SJSA1 (cell line): ENCODE measurements at places on chromosomes 1 and 21.

- peak; percentile 36 for DNase-seq
Measured at GRCh38 chr1:101181930-101182329, 54.9 kb upstream of the S1PR1 start.

DNA sequence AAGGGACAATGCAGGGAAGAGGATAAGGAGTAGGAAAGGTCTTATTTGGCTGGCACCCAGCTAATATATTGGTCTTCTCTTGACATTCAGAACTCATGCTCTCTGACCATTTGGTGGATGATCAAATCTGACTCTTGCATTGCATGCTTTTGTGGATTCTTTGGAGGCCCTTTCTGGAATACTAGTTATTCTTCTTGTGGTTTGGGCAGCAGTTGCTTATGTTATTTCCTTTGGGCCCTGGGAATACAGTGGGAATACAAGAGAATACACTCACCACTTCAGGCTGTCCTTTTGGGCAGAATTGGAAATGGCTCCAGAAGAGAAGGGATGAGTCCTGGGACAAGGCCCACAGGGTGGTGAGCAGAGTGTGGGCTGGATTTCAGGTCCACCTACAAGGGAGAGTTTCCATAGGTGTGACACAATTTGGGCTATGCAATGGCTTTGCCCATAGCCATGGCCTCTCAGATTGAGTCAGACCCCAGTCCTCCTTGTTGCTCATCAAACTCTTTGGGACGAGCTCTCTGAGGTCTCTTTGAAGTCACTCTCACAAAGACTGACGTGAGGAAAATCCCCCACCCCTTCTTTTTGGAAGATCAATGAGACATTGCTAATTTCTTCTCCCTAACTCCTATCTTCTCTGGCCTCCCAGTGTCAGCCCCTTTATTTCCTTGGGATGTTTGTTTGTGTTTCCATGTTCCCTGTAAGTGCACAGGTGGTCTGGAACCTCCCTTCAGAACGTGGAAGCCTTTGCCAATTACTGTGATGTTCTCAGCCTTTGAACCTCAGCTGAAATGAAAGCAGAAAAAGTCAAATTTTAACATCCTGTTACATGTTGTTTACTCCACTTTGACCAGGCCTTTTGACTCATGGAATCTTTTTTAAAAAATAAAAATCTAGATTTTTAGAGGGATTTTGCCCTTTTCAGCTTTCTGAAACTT, 19.4 kb downstream of the HSD11B1 start:
- DNase-seq, result no peak

DNA sequence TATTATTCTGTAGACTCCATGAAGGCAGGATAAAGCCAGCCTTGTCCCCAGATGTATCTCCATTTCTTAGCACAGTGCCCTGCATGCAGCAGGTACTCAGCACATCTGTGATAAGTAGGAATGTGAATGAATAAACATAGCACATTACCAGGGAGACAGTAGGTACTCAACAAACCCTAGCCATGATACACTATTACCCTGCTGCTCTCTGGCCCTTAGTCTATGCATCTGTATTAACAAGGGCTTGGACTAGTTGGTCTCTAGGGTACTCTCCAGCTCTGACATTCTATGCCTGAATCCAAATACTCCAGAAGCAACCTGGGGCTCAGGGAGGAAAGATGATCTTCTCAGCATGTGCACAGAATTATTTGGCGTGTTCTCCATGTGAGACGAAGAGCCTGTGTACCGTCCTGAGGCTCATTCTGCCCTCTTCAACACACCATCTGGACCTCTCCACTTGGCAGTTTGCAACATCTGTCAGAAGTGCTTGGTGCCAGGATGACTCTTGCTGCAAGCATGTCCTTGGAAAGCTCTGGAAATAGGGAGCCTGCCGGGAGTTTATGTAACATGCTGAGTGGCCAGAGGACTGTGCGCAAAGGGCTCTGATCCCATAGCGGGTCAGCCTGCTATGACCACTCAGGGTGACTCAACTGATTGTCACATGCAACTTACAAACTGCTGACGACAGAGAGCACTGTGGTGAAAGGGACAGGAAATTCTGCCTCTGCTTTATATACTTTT, 228.2 kb upstream of the USP24 start:
- peak; percentile 77 for DNase-seq

DNA sequence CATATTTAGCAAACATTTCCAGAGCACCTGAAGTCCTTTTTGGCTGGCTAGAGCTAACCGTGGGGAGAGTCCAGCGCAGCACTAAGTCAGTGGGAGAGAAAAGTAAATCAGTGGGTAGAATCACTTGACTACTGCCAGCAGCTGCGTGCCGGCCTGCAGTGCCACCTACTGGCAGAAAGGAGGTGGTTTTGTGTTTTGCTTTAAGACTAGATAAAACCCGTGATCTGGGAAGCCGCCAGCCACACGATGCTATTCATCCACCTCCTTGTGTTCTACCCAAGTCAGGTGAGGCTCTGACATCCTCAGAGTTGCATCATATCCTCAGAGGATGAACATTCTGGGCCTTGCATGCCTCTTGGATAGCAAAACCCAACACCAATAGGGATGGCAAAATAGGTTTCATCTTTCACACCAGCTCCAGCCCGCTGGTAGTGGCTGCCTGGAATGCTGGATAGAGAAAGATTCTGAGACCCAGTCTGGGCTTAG, 14.1 kb upstream of the HEYL start:
- DNase-seq, result peak; percentile 62

DNA sequence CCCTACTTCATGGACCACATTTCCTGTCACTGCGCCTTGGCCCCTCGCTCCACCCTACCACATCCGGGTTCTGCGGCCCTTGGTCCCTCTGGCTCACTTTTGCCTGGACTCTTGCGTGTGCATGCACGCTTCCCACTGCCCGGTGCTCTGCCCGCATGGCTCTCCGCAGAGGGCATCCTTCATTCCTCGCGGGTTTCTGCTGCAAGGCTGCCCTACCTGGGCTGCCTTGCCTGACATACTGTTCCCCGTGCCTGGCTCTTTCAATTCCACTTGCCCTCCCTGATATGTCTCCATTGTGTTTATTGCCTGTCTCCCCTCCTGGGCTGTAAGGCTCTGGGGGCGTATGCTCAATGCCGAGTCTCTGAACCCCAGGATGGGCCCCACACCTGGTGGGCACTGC, 26.4 kb downstream of the MX2 start:
- no peak for DNase-seq

DNA sequence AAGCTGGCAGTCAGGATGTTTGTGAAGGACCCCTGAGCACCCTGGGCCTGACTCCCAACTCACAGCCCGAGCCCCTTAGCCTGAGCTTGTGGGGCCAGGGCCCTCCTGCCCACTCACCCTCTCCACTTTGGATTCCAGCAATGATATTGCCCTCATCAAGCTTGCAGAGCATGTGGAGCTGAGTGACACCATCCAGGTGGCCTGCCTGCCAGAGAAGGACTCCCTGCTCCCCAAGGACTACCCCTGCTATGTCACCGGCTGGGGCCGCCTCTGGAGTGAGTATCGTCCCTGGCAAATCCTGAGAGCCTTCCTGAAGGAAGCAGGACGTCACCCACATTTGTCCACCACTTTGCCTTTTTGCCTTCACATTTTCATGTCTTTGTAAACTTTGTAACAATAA, 5.0 kb downstream of the CTRC start:
- DNase-seq, result no peak

GRCh38 chr1:25831569-25832196, 11.9 kb downstream of the MTFR1L start:
- DNase-seq, result no peak

DNA sequence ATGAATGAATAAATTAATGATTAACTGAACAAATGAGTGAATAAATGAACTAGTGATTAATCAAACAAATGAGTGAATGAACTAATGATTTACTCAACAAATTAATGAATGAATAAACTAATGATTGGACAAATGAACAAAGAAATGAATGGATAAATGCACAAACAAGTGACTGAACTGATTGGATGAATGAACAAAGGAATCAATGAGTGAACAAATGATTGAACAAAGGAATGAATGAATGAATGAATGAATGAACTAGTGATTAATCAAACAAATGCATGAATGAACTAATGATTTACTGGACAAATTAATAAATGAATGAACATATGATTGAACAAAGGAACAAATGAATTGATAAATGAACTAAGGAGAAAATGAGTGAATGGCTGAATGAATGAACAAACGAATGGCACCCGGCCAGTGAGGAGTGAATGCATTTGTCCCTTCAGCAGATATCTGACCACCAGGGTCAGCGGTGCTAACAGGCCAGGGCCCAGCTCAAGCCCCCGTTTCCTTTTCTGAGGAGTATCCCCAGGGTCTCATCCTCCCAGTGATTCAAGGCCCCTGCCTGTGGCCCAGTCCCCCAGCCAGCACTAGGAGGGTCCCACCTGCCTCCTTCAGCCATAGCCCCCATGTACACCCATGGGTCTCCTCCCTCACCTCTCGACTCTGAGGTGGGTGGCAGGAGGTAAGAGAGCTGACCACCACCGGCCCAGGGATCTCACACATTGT, 49.9 kb downstream of the WNT9A start:
- DNase-seq, result no peak

DNA sequence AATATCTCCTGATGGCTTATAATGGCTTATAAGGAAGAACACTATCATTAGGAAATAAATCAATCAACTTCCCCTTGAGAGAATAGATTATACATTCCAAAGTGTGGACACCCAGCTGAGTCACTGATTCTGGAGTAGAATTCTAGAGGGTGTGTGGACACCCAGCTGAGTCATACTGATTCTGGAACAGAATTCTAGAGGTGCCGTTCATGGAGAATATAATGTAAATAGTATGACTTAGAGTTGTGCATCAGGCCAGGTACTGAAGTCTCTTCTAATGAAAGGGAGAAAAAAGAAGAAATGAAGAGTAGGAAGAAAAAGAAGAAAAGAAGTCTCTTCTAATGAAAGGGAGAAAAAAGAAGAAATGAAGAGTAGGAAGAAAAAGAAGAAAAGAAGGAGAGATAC, 2.4 kb upstream of the USP33 start:
- DNase-seq, result no peak

DNA sequence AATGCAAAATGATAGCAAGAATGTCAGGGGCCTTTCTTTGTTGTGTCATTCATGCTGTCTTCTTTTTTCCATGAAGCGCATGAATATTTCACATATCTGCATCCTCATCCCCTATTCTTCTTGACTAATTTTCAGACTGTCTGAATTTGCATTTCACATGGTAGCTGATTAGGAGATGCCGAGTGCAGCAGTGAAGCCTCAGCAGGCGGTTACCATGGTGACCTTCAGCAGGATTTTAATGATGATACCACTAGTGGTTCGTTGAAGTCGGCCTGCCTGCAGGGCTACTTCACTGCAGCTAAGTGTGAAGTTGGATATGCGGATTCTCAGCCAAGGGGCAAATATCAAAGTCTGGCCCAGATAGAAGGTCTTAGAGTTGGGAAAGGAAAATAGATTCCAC, 141.8 kb downstream of the NEK7 start:
- DNase-seq, result no peak

- no peak for DNase-seq
Measured at GRCh38 chr1:83704350-83704749, 294.6 kb downstream of the TTLL7 start.

GRCh38 chr1:62276791-62277190, 42.4 kb downstream of the KANK4 start:
- DNase-seq, result no peak

- DNase-seq, result no peak
Measured at GRCh38 chr1:20981915-20982314, 194.8 kb downstream of the EIF4G3 start.

- DNase-seq, result no peak
Measured at GRCh38 chr1:214276786-214277185, 4.2 kb upstream of the SMYD2 start.

GRCh38 chr1:214764502-214764901, 161.5 kb downstream of the CENPF start:
- DNase-seq, result no peak

DNA sequence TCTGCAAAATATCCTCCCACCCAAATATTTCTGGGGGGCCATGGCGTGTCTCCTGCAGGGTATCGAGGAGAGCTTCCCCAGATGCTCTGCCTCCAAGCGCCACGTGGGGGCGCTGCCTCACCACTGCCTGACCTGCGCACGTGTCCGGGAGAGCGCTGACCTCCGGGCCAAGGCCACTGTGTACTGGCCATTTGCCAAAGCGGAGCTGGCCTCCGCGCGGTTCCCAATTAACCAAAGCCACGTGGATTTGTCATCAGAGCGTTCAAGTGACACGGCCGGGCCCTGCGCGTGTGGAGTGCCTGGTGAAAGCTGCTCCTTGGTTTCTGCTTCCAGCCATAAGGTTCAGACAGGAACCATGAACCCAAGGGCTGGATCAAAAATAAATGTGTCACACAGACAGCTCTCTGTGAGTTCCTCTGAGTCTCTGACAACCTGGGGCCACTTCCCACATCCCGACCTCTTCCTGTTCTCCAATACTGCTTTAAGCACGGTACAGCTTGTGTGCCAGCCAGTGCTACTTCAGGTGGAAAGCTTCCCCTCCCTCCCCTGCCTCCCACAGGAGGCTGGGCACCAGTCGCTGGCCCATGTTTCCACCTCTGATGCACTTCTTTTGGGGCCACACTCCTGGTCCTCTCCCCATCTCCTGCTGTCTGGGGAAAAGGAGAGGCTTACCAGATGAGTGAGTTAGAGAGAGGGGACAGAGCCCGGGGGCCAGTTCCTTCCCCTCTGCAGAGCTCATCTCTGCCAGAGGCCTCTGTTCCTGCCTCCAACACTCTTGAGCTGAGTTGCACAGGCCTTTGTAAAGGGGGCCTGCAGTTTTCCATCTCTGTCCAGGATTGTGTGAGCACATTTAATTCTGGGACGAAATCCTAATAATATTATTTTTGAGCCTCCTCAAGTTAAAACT, 26.1 kb downstream of the ZP4 start:
- DNase-seq, result no peak

- no peak for DNase-seq
Measured at GRCh38 chr1:94396356-94397010, 21.7 kb upstream of the ABCD3 start.

DNA sequence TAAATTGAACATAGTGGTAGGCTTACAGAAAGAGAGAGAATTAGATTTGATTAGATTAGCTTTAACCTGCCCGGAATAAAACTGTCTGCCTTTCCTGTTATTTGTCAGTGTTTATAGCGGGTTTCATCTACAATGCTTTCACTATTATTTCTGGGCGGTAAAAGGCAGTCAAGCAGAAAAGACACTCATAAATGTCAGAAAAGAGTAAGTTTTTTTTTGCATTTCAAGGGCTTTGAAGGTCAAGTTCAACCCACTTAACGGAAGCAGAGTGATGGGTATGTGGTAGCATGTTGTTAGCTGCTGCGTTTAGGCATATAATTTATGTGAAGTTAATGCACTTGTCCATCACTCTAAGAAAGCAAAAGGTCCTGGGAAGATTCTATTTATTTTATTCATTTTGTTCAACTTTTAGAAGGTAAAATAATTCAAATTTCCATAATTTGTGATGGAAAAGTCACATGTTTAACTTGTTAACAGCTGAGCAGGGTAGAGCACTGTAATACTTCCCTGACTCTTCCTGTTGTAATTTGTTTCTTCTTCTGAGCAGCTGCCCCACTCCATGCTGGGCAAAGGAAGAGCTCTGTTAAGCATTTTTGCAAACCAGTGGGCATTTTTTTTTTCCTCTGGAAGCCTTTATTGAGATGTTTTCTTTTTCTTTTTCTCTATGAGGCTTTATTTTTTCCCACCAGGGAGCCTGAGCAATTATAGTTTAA, 220.1 kb downstream of the ST6GALNAC3 start:
- DNase-seq, result no peak
